ENCODE measurements at places on chromosomes 4 and X.

DNA sequence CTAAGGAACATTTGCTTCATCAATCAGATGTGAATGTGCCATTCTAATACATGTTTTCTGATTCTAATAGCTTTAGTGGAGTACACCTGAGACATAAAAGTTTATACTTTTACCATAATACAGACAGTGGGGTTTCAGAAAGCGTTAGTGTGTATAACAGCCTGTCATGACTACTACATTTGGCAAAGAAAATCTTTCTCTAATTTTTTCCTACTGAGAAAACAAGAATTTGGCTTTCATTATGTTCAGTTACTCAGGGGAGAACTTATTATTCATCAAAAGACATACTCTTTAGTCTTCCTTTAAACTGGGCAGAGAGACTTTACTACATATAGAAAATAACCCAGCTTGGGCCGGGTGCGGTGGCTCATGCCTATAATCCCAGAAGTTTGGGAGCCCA, 104.9 kb downstream of the PCDH18 start:
- DNase-seq = no peak

DNA sequence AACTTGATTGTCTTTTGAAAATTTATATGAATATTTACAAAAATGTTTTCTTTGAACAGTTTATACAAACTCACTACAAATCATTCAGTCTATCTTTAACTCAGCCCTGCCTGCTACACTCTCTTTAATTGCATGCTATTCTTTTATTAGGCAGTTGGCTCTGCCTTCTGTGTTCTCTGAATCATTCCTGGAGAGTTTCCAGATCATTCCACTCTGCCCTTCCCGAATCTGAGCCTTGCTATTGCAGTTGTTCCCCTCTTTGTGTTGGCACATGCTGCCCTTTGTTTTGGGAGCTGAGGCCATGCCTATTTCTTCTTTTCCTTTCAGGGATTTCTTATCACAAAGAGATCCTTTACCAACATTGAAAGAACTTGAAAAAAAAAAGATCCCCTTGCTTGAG, 8.7 kb upstream of the TECRL start:
- no peak for DNase-seq

- no peak for DNase-seq
Measured at GRCh38 chrX:132592880-132593279, 104.0 kb upstream of the MBNL3 start.

DNA sequence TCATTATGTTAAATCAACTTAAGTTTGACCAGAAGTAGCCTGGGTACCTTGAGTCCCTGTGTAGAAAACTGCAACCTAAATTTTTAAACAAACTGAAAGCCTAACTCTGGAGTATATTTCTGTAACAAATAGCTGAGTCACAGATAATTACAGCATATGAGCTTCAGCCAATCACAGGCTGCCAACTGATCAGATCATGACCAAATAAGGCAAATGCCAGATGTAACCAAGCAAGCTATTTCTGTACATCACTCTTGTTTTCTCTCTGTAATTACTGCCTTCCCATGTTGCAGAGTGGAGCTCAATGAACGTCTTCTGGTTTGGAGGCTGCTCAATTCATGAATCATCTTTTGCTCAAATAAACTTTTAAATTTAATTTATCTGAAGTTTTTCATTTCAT, 980.9 kb upstream of the DIAPH2 start:
- no peak for DNase-seq

- DNase-seq = no peak
Measured at GRCh38 chrX:113539599-113540356, 699.1 kb upstream of the AMOT start.

DNA sequence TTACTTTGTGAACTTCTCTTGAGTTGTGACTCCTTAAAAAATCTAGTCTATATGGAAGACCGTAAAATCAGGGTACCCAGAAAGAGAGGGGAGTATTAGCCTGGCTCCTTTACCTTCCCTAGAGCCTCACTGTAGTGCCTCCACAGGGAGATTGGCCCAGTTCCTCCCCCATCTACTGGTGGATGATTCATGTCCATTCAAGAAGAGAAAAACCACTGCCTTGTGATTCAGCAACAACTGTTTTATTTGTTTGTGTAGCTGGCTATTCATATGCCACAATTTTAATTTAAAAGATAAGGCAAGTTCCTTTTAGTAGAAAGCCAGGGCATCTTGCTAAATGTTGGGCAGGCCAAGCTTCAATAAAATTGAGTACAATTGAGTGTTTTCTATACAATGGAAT, 221.8 kb upstream of the KCNIP4 start:
- no peak for DNase-seq

- no peak for DNase-seq
Measured at GRCh38 chrX:13101441-13102139, 57.2 kb upstream of the FAM9C start.

GRCh38 chrX:18872621-18873020, 111.3 kb downstream of the PHKA2 start:
- DNase-seq = no peak

- DNase-seq = no peak
Measured at GRCh38 chr4:22597471-22597870, 81.6 kb upstream of the ADGRA3 start.

DNA sequence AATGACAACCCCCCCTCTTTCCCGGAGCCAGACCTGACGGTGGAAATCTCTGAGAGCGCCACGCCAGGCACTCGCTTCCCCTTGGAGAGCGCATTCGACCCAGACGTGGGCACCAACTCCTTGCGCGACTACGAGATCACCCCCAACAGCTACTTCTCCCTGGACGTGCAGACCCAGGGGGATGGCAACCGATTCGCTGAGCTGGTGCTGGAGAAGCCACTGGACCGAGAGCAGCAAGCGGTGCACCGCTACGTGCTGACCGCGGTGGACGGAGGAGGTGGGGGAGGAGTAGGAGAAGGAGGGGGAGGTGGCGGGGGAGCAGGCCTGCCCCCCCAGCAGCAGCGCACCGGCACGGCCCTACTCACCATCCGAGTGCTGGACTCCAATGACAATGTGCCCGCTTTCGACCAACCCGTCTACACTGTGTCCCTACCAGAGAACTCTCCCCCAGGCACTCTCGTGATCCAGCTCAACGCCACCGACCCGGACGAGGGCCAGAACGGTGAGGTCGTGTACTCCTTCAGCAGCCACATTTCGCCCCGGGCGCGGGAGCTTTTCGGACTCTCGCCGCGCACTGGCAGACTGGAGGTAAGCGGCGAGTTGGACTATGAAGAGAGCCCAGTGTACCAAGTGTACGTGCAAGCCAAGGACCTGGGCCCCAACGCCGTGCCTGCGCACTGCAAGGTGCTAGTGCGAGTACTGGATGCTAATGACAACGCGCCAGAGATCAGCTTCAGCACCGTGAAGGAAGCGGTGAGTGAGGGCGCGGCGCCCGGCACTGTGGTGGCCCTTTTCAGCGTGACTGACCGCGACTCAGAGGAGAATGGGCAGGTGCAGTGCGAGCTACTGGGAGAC, 1.6 kb downstream of the PCDH10 start:
- DNase-seq = no peak

DNA sequence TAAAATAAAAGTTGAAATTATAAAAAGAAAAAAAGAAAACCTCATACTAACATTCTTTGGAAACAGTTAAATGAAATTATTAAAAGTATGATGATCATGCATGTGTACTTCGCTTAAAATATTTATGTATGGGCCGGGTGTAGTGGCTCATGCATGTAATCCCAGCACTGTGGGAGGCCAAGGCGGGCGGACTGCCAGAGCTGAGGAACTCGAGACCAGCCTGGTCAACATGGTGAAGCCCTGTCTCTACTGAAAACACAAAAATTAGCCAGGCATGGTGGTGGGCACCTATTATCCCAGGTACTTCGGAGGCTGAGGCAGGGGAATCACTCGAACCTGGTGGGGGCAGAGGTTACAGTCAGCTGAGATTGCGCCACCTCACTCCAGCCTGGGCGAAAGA, 952.2 kb upstream of the FTHL17 start:
- DNase-seq = no peak
